ENCODE measurements at places on chromosomes 2 and 18. TPM values are rescaled to one million over a fixed set of nuclear protein-coding genes. Genes with fewer than 3 reads are reported as not detected.

Gene FBLN7
- 17.3 TPM for total RNA-seq

Gene THSD7B
- total RNA-seq: not detected

Gene TUBB8B
- not detected for total RNA-seq

Gene ABCG5
- total RNA-seq: not detected

Gene CFAP221
- total RNA-seq: not detected

Gene POTEC
- total RNA-seq: not detected

Gene PRKAG3
- total RNA-seq: not detected

Gene EFR3B
- not detected for total RNA-seq

Gene EVX2
- total RNA-seq: not detected

Data from activated naive CD4-positive, alpha-beta T cell treated with anti-CD3 and anti-CD28 coated beads, Interleukin-2, amount 10 ng/mL, durations not matched to agents 5 hours and 36 hours (primary cell).